ENCODE measurements at places on chromosomes 7 and 10.

- no peak for DNase-seq
These were observed 157.0 kb upstream of the ADO start for GRCh38 chr10:62647375-62648092.

GRCh38 chr10:132700156-132701098 is 85.5 kb downstream of the NKX6-2 start:
- no peak for DNase-seq

DNA sequence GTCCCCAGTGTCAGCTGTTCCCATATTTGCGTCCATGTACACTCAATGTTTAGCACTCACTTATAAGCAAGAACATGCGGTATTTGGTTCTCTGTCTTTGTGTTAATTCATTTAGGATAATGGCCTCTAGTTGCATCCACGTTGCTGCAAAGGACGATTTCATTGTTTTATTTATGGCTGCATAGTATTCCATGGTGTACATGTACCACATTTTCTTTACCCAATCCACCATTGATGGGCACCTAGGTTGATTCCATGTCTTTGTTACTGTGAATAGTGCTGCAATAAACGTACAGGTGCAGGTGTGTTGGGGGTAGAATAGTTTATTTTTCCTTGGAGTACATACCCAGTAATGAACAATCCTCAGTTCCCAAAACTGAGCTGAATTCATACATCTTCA is 24.3 kb upstream of the TRIM56 start:
- no peak for DNase-seq

- no peak for DNase-seq
These were observed 4.4 kb upstream of the GRK5 start for GRCh38 chr10:119203006-119203405.

GRCh38 chr7:40192036-40192435 is 57.2 kb downstream of the SUGCT start:
- no peak for DNase-seq

DNA sequence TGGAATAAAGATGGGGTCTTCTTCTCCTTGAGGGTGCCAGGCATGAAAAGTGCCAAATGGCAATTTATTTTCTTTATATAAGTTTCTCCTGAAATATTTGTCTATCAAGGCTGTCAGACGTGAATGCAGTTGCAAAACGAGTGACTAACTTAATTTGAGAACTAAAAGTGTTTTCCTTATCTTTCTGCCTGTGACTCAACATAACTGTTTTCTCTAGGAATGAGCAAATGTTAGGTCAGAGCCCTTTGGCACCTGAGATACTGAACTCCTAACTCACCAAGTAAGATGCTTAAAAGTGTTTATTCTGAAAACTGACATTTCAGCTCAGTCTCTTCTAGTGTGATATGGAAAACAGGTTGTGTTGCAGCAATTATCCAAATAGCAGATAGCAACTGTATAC is 197.0 kb downstream of the STK31 start:
- no peak for DNase-seq

GRCh38 chr7:27779873-27780272 is 39.9 kb downstream of the TAX1BP1 start:
- no peak for DNase-seq

DNA sequence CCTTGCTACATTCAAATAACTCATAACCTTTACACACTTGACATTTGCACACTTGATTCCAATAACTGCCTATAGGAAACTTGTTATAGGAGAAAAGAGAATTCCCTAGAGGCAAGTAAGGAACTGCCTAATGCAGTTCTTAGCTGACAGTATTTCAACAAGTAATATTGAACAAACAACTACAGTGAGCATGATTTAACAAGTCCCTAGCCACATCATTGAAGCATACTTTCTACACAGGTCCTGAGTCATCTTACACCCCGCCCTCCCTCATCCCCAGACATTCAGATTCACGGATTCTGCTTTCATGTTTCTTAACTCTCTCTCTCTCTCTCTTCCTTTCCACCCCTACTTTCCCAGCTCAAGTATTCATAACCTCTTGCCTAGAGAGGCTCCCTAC is 153.5 kb downstream of the LSM5 start:
- no peak for DNase-seq

GRCh38 chr7:81140775-81141174 is 221.9 kb upstream of the SEMA3C start:
- no peak for DNase-seq

- no peak for DNase-seq
These were observed 17.5 kb downstream of the TRIM24 start for GRCh38 chr7:138477581-138477980.

GRCh38 chr7:128830231-128831177 is at the start of gene FLNC:
Gene FLNC, plus strand, starts transcription at chr7:128830406. Its CDS starts 232 bp downstream, at chr7:128830638.
- no peak for DNase-seq

DNA sequence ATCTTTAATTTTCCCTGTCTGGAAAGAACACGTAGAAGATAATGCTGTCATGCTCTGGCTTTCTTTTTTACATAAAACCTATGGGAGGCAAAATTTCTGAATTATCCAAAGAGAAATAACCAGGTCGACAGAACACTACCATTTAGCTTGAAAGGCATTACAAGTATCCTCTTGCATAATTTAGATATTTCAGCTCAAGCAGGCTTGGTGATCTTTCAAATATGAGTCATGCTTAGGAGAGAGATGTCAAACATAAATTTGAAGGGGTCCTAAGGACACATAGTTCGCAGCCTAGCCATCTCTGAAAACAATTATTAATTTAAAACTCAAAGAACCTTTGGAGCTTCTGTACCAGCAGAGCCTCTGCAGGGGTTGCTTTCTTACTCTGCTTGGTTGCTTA is 100.9 kb downstream of the FAS start:
- no peak for DNase-seq

DNA sequence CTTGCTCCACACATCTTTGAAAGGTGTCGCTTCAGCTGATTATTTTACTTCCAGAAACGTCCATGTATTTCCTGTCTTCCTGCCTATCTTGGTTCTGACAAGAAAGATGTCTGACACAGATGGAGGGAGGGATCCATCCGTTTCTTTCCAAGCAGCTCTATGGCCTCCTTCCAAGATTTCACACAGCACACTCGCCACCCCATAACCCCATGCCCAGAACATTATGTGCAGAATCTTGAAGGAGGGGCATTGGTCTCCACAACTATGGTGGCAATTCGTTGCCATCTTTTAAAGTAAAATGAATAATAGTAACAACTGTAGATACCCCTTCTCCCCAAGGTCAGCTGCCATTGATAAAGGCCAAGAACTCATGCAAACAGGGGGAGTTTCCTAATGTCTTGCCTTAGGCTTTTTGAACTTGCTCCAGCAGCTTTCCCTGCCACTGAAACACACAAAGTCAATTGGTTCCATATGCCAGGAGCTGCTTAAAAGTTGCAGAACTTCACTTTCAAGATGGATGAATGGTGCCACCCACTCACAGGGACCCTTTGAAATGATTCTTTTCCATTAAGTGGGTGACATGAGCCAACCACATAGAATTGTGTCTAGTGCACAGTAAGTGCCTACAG is 60.0 kb downstream of the VSTM4 start:
- no peak for DNase-seq

DNA sequence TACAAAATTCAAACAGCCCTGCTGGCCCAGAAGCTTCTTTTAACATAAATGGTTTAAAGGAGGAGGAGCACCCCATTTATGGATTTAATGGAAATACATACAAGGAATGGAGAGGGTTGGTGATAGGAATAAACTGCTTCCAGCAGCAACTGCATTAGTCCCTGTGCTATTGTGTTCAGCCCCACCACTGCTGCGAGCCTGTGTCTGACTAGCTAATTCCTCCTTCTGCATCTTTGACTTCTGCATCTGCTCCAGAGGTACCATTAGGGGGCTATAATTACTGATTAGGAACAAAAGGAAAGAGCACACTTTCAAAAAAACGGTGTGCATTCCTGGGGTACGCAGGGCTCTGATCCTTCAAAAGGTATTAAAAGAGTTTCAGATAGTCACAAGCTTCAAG is 24.8 kb downstream of the CDCA7L start:
- no peak for DNase-seq

DNA sequence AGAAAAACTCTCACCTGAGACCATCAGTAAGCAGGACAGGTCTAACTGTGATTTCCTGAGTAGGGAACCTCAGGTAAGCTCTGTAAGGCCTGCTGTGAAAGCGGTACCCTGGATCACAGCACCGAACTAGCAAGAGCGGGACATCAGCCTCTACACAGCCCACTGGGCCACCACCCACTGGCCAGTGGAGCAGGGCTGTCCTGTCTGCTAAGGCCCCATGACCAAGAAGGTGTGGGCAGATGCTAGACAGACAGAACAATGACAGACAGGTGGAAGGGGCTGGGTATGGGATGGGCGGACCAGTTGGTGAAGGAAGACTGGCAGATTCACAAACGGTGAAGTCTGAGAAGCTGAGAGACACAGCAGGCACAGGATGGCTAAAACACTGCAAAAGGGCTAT is 79.4 kb upstream of the DDC start:
- DNase-seq: no peak

- DNase-seq: no peak
These were observed 5.6 kb upstream of the IFIT2 start for GRCh38 chr10:89296220-89296648.

GRCh38 chr7:18552316-18552916 is 56.9 kb downstream of the HDAC9 start:
- DNase-seq: no peak

- no peak for DNase-seq
These were observed 409.1 kb downstream of the SDK1 start for GRCh38 chr7:3710122-3710521.

DNA sequence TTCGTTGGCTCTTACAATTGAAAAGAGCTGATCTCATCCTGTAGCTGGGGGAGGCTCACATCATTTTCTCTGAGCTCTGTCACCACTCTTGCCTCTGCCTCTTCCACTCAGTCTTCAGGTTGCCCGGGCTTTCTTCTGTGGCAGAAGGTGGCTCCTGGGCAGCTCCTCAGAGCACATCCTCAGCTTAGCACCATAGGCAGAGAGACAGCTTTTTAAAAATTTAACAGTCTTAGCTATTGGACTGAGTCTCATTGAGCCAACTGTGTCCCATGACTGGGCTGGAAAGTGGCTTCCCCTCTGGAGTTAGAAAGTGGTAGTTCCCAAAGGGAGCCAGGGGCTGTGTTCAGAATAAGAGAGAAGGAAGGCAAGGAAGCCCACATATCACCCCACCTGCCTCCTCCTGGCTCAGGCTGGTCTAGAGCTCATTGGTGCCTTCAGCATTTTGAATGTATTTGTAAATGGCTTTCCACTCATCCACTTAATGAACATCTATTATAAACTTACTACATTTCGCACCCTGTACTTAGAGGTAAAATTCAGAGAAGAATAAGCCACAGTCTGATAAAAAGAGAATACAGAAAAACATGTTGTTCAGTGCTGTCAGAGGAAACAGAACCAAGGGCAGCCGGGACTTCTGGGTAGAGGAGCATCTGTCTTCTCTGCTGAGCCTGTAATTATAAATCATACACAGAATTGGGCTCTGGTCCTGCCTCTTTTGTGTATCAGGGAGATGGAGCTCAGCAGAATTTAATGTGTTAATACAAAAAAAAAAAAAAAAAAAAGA is 119.3 kb downstream of the WDFY4 start:
- no peak for DNase-seq

GRCh38 chr7:123650595-123650994 is 5.1 kb upstream of the LMOD2 start:
- DNase-seq: no peak

- DNase-seq: no peak
These were observed 156.6 kb downstream of the CCDC3 start for GRCh38 chr10:12844811-12845483.

GRCh38 chr10:72105098-72105475 is 16.7 kb upstream of the SPOCK2 start:
- no peak for DNase-seq

DNA sequence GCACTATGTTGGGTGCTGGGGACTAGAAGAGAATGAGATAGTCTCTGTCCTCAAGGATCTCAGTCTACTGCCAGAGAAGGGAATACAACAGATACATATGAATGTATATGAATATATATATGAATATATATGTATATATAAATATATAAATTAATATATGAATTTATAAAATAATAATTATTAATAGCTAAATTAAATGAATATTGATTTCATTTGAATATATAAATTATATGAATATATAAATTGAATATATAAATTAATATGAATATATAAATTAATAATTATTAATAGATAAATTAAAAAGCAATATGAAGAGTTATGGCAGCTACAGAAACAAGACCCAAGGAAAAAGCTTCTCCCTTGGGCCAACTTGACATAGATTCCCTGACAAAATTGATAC is 59.8 kb upstream of the OPALIN start:
- no peak for DNase-seq

DNA sequence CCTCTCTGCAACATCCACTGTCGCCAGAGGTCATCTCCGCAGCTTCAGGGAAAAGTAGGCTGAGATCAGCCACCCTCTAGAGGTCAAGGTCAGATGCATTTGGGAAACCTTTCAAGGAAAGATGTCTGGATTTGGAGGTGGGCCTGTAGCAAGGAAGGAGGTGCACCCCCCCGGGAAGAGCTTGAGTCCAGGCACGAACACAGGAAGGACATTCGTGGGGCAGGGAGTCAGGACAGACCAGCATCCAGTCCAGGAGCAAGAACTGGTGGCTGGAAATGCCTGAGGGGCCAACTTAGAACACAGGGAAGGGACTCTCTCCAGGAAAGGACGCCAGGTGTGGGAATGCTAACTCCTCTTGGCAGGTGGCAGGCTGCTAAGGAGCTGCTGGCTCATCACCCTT is 614.1 kb upstream of the MGMT start:
- no peak for DNase-seq

- DNase-seq: no peak
These were observed 88.2 kb upstream of the AFAP1L2 start for GRCh38 chr10:114492351-114493037.

GRCh38 chr10:3548702-3549101 is 236.3 kb downstream of the KLF6 start:
- no peak for DNase-seq

GRCh38 chr7:73850781-73851207 is 8.5 kb upstream of the METTL27 start:
- no peak for DNase-seq

DNA sequence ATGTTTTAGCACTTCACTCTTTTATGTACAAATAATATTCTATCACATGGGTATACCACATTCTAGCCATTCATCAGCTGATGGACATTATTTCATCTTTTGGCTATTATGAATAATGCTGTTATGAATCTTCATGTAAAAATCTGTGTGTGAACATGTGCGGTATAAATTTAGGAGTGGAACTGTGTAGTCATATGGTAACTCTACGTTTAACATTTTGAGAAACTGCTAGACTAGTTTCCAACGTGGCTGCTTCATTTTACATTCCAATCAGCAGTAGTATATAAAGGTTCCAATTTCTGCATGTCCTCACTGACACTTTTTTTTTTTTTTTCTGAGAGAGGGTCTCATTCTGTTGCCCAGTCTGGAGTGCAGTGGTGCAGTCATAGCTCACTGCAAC is 8.3 kb downstream of the RAMP3 start:
- DNase-seq: no peak

GRCh38 chr7:106417273-106417902 is 132.6 kb upstream of the NAMPT start:
- no peak for DNase-seq

DNA sequence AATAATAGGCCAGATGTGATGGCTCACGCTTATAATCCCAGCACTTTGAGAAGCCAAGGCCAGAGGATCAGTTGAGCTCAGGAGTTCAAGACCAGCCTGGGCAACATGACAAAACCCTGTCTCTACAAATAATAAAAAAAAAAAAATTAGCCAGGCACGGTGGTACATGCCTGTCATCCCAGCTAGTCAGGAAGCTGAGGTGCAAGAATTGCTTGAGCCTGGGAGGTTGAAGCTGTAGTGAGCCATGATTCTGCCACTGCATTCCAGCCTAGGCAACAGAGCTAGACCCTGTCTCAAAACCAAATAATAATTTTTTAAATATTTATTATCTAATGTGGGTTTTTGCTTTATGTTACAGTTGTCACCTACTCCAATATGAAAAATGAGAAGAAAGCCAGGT is 178.9 kb downstream of the ADK start:
- no peak for DNase-seq

All from stimulated activated CD8-positive, alpha-beta memory T cell treated with anti-CD3 and anti-CD28 coated beads, Interleukin-7, amount 100 ng/mL, for 1 hour (primary cell).